ENCODE measurements at places on chromosomes 1 and 21. TPM values are rescaled to one million over a fixed set of nuclear protein-coding genes. Genes with fewer than 3 reads are reported as not detected.

- DNase-seq, result no peak
These were observed at the start of gene FCRL5 for GRCh38 chr1:157551694-157552693. FCRL5 (minus strand) TSS chr1:157552515; CDS start chr1:157552362, 153 bp downstream.

- DNase-seq, result no peak
These were observed 29.2 kb downstream of the BCAR3 start for GRCh38 chr1:93652323-93652949.

DNA sequence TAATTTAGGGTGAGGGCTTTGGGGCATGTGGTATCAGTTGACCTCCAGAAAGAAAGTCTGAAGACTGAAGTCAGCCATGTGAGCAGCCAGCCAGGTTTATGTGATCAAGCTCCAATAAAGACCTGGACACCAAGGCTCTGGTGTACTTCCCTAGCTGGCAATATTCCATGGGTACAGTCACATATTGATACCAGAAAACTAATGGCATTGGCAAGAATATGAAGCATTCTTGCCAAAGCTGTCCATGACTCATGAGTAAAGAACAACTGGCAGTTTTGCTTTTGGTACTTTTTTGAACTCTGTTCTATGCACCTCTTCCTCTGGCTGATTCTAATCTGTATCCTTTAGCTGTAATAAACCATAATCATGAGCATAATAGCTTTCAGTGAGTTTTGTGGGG lies 415.3 kb upstream of the CAMK1G start:
- DNase-seq, result peak; percentile 80

DNA sequence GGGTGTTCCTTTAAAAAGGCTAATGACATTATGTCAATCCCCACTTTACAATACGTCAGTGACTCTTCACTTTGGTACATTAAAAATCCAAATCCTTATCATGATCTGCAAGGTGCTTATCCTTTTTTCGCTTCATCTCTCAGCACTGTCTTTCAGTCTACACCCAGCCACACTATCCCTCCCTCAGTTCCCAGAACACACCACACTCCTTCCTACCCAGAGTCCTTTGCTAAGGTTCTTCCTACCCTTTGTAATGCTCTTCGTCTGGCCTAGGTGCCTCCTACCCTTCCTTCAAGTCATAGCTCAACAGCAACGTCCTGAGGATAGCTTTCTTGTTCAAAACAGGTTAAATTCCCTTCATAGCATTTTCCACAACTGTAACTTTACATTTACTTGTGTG lies 152.6 kb downstream of the RERE start:
- DNase-seq, result no peak

DNA sequence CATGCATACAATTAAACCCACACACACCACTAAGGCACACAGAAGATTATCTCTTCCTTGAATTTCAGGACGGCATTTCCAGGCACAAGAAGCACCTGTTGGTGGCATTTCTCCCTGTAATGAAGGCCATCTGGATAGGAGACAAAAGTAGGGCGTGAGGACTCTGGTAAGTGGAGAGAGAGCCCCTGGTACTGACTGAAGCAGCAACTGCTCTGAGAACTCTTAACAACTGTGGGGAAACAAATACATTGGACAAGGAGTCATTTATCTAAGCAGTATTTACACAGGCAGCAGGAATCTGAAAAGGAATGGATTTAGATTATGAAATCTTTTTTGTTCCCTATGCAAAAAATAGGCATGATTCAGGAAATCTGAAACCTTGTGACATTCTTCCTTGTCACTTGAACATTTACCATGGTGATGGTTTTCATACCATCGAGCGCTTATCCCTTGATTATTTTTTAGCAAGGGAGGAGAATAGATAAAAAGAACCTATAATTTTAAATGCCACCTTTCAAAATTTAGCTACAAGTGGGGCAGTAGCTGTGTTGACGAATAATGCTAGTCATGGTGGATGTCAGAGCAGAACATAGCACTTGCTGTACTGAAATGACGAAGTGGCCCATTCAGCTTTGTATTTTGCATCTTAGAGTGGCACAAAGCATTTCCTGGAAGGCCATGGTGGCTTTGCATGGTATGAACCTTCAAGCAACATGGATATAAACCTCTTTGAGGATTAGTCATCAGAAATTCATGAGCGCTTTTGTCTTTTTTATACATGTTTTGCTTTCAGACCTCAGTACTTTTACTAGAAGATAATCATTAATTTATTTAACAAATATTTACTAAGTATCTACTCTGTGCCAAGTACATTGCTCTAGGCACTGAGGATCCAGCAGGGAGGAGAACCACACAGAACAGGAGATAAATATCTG lies 362.0 kb downstream of the ADGRL2 start:
- DNase-seq, result no peak

GRCh38 chr1:220797044-220797443 lies 10.3 kb downstream of the MTARC1 start:
- DNase-seq, result no peak

DNA sequence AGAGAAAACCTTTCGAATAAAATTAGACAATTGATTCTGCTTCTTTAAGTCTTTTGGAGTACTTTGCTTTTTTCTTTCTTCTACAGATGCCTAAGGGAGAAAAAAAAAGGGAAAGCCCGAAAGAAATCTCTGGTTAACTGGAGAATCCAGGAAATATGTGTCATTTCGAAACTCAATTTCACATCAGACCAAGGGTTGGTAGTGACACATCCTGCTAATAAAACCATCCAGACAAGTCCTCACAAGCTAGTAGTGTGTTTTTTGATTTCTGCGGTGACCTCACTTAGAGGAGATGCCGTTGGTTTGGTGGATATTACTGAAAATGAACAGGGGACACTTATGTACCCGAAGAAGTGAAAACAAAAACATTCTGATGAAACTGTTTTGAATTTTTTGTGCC lies 726.5 kb upstream of the ADAMTS5 start:
- no peak for DNase-seq

DNA sequence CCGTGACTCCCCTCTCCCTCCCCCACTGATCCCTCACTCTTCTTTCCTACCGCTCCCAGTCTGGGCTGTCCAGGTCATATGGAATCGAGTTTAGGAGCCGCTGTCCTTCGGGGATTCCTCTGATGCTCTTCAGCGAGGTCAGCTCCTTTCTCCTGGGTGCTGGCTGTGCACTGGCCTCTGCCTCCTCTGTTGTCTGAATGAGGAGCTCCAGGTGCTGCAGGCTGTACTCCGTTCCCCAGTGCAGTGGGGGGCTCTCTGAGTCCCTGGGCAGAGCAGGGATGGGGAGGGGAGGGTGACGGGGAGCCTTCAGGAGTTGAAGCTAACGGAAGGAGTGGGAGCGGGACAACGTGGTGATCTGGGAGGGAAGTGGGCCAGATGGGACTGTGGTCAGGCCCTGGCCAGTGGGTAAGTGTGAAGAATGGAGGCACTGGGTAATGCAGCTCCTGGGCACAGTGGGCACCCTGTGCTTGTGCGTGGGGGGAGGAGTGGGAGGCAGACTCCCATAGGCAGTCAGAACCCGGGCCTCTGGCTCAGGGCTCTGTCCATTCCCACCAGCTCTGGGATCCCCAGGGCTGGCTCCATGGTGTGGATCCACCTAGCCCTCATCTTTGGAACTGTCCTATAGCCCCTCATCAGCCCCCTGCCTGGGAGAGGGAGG lies 59.5 kb upstream of the TLR5 start:
- DNase-seq, result no peak

FNBP1L gene
- polyA plus RNA-seq, result 23.3 TPM

- DNase-seq, result no peak
These were observed 12.4 kb downstream of the ATP1A2 start for GRCh38 chr1:160127865-160128523.

DNA sequence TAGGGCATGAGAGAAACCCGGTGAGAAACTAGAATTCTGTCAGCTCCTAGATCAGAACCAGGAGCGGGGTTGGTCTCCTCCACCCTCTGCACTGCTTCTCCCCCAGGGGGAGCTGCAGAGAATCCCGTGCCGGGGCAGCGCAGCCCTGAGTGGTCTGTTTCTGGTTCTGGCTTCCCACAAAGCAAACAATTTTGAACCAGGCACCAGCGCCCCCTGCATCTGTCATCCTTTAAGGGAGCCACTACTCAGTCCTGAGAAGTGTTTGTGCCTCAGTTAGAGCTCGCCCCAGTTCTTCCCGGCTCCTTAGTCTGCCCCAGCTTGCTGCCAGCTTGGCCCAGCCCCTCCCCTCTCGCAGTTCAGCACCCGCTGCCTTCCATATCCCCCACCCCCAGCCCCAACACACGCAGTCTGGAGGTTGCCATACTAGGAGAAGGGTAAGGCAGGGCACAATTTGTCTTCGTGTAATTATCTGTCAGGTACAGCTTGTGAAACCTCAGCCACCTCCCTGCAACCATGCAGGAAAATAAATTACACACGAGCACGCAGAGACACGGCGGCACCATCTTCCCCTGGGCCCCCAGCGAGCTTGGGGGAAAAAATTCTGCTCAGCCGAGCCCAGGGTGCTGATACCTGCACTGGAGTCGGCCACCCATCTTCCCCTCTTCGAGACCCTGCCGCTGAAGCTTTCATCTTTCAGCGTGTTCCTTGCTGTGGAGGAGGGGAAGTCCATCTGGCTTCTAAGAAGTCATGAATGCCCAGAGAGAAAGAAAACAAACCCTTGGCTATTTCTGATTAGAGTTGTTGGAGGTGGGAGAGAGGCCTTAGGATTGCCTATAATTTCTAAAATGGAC lies 62.6 kb upstream of the CD1D start:
- DNase-seq, result peak; percentile 52

GRCh38 chr21:31446226-31446855 lies 102.3 kb upstream of the TIAM1 start:
- DNase-seq, result no peak

- DNase-seq, result no peak
These were observed 38.8 kb downstream of the TBX15 start for GRCh38 chr1:118949315-118949714.

DNA sequence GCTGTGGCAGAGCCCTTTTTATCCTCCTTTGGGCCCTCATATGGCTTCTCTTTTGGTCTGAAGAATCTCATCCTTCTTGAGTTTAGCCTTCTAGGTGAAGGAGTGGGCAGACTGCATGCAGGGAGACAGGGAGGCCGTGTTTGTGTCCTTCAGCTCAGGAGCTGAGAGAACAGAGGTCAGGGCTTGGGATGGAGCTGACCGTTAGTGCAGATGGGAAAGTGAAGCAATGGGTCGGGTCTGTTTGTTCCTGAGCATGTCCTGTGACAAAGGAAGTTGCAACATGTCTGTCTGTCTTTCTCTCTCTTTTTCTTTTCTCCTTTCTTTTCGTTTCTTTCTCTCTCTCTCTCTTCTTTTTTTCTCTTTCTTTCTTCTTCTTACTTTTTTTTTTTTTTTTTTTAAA lies 14.9 kb downstream of the MAPKAPK2 start:
- no peak for DNase-seq

NBPF4 gene
- polyA plus RNA-seq, result not detected

SMCP gene
- not detected for polyA plus RNA-seq

REN gene
- 0.11 TPM for polyA plus RNA-seq

GRCh38 chr1:177744906-177745305 lies 225.0 kb downstream of the SEC16B start:
- no peak for DNase-seq

EPHA8 gene
- not detected for polyA plus RNA-seq

GRCh38 chr21:35503671-35504070 lies 454.6 kb upstream of the RUNX1 start:
- peak; percentile 71 for DNase-seq

- DNase-seq, result no peak
These were observed 68.8 kb downstream of the RPS6KC1 start for GRCh38 chr1:213119794-213120193.

CFHR2 gene
- polyA plus RNA-seq, result not detected

NHLH1 gene
- polyA plus RNA-seq, result 0.60 TPM

DNA sequence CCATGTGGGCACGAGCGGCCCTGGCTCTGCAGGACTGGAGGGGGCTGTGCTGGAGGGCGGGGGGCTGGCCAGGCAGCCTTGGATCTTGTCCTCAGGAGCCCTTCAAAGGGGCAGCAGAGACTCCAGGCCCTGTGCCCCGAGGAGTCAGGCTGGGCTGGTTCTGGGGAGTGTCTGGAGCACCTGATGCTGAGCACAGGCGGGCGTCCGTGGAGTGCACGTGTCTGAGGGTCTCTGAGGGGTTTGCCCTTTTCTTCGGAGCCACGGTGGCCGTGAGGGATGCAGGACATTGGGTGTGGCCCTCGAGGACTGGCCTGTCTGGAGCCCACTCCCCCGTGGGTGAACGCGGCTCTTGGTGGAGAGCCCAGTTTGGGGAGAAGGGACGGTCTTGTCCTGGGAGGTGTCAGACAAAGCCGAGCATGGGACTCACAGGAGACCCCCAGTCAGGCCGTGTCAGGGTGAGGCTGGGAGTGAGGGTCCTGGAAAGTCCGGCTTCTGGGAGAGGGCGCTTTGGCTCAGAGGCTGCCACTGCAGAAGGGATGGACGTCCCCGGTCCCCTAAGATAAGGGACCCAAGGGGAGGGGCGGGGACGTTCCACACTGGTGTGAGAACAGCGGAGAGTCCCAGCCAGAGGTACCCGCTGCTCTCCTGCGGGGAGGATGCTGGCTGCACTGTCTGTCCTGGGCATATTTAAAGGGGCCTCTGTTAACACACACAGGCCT lies 60.8 kb downstream of the COL18A1 start:
- no peak for DNase-seq

ADAMTS4 gene
- 2.5 TPM for polyA plus RNA-seq

DNA sequence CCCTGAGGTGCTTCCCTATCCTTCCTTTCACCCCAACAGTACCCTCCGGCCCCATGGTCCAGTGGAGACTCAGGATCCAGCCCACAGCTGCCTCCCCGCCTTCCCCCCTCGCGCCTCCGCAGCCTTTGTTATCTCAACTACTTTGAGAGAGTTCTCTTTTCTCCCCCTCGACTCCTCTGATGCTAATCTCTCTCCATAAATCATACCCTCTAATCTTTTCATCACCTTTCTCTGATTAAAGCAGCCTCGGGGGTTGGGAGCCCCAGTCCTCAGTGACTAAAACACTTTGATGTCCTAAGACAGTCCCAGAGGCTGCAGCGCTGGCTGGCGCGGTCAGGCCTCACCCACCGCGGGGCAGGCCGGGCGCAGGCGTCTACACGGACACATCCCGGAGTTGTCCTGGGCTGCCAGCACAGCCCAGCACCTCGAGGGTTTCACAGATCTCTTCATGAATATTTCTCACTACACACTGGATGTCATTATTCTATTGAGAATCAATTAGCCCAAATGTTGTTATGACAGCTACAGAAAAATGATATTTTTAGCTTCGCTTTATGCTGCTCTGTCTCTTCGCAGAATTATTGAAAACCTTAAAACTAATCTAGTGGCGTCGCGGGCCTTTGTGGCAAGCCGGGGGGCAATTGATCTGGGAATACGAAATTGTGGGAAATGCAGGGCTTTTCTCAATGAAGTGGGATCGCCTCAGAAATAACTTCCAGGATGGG lies 289.5 kb downstream of the RRAGC start:
- DNase-seq, result no peak

NHLH2 gene
- polyA plus RNA-seq, result not detected

DNA sequence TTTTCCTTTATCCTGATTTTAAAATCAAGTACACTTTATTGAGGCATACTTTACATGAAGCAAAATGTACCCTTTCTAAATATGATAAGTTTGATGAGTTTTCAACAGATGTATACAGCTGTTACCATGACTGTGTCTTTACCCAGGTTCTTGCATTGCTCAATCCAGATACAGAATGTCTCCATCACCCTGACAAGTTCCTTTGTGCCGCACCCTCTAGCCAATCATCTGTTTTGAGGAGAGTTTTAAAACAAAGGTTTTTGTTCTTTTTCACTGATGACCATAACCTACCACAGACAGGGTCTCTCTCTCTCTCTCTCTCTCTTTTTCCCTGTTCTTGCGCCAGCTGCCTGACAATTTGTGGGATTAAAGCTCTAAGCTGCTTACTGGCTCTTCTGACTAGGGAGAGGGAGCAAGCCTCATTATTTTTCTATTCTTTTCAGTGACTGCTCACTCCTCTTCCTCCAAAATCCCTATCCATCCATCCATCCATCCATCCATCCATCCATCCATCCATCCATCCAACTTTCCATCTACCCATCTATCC lies 1.2 kb upstream of the KCNE1 start:
- DNase-seq, result no peak

PRPF38B gene
- 19.3 TPM for polyA plus RNA-seq
